ENCODE measurements at places on chromosomes 4 and X.

GRCh38 chr4:128639541-128640270 is 169.8 kb upstream of the JADE1 start:
- no peak for DNase-seq

GRCh38 chrX:122591546-122591945 is 592.5 kb upstream of the GRIA3 start:
- DNase-seq, result no peak

DNA sequence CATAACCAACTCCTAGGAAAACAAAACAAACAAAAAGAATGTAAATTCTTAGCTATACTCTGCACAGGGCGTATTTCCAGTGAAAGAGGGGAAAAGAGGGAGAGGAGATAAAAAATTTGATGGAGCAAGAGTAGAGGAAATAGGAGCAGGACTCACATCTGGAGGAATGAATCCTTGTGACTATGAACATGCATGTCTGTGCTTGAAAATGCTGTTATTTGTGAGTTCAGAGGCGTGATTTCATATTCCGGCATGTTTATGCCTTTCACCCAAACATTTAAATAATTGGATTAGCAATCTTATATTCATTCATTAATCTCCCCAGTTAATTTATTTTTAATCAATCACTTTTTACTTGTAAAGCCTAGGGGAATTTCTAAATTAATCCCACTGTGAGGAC is 11.2 kb upstream of the NUDT11 start:
- no peak for DNase-seq

DNA sequence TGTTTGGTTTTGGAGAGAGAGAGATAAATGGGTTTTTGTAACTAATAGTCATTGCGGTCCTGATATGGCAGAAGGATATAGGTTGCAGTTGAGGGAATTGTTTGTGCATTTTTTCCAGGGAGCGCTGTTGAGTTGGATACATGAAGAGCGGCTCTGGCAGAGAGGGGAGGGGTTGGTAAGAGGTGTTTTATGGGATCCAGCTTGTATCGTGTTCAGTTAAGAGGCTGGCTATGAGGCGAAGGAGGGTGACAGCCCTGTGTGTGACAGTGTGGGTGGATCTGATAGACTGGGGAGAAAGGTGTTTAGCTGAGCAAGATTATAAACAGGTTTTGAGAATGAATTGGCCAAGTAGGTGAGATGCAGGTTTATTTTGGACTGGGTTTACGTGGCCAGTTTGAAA is 1.5 kb downstream of the SPANXN4 start:
- no peak for DNase-seq

- no peak for DNase-seq
These were observed 158.7 kb downstream of the BTC start for GRCh38 chr4:74635490-74636123.

DNA sequence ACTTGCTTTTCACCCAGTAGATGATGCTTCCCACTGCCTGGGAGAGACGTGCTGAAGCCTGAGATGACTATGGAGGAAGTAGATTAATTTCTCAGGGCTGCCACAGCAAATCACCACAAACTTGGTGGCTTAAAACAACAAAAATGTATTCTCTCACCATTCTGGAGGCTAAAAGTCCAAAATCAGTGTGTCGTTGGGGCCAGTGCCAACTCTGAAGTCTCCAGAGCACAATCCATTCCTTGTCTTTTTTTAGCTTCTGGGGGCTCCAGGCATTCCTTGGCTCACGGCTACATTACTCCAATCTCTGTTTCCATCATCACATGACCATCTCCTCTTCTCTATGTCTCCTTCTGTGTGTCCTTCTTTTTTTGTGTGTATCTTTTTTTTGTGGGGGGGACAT is 105.8 kb upstream of the C1QTNF7 start:
- DNase-seq, result no peak

DNA sequence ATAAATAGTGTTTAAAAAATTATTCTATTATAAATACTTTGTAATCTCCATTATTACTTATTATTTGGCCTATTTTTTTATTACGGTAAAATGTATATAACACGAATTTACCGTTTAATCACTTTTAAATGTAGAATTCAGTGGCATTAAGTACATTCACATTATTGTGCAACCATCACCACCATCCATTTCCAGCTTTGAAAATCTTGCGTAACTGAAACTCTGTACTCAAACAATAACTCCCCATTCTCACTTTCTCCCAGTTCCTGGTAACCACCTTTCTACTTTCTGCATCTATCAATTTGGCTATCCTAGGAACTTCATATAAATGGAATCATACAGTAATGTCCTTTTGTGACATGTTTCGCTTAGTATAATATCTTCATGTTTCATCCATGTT is 45.7 kb downstream of the PASD1 start:
- DNase-seq, result no peak

DNA sequence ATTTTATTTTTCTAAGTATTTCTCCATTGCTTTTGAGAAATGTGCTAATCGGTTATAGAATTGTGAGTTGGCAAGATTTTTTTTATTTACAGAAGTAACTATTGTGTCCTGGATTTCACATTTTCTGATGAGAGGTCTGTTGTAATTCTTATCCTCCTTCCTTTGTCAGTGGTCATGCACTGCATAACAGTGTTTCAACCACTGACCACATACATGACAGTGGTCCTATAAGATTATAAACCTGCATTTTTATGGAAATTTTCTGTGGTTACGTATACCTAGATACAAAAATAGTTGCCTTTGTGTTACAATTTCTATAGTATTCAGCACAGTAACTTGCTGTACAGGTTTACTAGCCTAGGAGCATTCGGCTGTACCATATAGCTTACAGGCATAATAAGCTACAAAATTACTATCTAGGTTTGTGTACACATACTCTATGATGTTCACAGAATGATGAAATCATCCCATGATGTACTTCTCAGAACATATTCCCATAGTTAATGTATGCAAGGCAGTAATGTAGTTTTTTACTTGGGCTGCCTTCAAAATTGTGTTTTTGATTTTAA is 47.8 kb downstream of the APELA start:
- DNase-seq, result no peak

DNA sequence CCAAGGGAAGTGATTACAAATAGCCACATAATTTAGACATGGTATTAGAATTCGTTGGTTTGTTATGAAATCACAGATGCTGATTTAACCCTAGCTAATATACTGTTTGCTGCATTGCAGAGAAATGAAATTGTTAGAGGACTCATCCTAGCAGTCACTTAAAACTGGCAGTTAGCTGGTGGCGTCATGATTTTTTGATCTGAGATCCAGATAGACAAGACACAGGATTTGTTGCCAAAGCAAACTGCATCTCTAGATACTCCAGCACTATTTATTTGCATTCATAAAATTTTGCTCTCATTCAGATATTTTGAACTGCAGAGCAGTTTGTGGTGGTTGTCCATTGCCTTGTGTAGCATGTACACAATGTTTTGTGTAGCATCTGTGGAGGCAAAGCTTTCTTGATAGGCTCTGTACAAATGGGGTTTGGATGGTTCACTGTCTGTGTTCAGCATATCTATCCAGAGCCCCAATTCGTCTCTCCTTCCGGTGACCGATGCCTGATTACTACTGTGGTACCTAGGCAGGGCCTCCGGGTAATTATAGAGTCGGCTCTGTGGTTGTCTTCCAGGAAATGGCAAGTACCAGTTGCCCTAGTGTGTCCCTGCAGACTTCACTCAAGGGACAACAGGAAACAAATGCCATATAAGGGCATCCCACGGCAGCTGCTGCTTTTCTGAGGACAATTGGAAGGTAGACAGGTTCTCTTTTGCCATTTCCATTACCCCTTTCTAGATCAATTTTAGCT is 30.1 kb upstream of the SPARCL1 start:
- DNase-seq, result peak; percentile 35

GRCh38 chr4:146273204-146273901 is 59.0 kb downstream of the REELD1 start:
- no peak for DNase-seq

GRCh38 chr4:7539659-7540058 is 104.9 kb upstream of the PSAPL1 start:
- DNase-seq, result no peak

- DNase-seq, result no peak
These were observed 824.0 kb downstream of the STIM2 start for GRCh38 chr4:27684610-27685011.

DNA sequence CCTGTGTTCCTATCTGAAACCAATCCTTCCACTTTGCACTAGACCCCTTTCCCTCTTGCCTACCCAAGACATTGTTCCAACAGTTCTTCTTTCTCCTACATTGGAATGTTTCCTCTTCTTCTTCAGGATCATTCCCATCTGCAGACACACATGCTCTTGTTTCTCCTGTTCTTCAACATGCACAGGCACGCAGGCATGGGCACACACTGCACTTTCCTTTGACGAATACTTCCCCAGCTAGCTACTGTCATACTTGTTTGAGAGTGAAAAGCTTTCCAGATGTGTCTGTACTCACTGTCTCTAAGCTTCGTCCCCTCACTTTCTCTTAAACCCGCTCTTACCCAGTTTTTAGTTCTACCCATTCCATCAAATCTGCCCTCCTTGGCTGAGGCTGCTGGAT is 31.8 kb upstream of the ERVMER34-1 start:
- DNase-seq, result no peak

DNA sequence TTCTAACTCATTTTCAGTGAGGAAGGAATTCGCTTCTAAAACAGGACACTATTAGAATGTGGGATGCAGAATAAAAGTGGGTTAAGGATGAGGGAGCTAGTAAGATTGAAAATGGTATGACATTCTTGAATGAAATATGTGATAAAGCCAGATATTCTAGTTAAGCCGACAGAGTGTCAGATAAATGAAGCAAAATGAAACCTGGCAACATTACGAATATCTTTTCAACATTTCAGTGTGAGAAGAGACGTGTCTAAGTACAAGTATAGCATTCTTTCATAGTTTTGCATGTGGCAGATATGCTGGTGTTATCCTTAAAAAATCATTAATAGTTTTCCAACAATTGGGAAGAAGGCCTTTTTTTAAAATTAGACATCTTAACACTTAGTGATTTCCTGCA is 1101.4 kb downstream of the RPA4 start:
- DNase-seq, result no peak

- DNase-seq, result no peak
These were observed 12.8 kb downstream of the CTBP1 start for GRCh38 chr4:1236103-1236641.

DNA sequence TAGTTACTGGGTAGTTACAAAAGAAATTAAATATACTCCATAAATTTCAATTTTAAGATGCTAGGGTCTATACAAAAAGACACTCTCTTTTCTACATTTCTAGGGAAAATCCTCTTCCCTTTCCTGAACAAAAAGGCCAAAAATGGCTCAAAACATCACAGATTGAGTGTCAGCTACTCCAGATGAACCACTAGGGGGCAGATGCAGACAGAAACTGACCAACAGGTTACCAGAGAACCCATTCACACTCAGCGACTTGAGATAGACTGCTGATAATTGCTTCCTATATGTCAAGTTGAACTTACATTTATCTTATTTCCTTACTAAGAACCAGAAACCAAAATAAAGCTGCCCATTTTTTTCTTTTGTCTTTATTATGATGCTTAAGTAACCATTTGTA is 83.4 kb upstream of the MID1IP1 start:
- peak; percentile 2 for DNase-seq

DNA sequence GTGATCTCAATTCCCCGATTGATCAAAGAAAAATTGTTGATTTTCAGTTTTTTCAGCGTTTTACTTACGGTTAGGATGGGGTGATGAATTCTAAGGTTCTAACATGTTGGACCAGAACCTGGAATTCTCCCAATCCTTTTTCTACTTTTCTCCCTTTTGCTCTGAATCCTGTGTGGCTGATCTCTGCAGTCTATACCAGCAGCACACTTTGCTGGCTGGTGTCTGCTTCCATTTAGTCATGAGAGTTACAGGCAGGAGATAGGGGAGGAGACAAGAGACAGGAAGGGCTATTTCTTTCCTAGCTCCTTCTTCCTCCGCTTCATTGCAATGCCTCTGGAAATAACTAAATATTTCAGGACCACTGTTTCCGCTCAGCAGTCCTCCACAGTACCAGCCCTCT is 623.9 kb downstream of the CENPC start:
- no peak for DNase-seq

GRCh38 chr4:84691170-84691691 is 108.3 kb downstream of the CDS1 start:
- no peak for DNase-seq

DNA sequence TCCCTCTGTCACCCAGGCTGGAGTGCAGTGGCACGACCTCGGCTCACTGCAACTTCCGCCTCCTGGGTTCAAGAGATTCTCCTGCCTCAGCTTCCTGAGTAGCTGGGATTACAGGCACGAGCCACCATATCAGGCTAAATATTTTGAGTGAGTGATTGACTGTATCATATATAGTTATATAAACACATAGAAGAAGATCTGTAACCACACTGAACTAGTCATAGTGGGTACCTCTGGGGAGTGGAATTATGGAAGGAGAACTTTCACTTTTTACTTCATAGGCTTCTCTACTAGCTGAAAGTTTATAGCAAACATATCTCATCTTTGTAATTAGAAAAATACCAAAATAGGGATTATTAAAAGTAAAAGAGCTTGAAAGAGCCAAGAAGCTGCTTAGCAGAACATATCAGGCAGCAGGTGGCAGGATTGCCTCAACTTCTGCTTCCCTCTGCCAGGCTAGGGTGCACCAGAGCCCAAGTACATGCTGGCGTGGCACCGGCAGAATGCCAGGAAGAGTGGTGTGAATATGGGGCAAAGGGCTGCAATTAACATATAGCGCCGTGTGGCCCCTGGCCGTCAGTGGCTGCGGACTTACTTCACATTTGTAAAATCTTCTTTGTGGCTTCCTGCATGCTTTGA is 39.5 kb upstream of the CD40LG start:
- DNase-seq, result peak; percentile 4

DNA sequence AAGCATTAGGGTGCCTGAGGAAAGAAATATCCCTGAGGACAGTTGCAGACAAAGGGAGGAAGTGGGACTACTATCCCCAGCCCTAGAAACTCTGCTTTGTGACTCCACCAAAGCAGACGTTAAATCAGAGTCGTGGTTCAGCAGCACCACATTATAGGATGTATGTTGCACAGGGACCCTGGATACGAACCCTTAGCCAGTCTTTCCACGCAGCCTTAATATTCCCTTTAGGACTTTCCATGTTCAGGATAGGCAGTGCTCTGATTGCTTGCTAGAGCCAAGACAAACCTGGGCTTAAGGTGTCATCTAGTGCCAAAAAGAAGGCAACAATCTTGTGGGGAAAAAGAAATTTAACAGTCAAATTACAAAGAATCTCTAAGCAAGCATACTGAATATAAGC is 62.6 kb downstream of the MAD2L1 start:
- no peak for DNase-seq

- DNase-seq, result no peak
These were observed 39.1 kb upstream of the PRPS1 start for GRCh38 chrX:107589243-107589642.

GRCh38 chr4:167595898-167596297 is 361.6 kb upstream of the SPOCK3 start:
- no peak for DNase-seq

- DNase-seq, result peak; percentile 48
These were observed 59.4 kb downstream of the POLR2B start for GRCh38 chr4:57037982-57038604.

DNA sequence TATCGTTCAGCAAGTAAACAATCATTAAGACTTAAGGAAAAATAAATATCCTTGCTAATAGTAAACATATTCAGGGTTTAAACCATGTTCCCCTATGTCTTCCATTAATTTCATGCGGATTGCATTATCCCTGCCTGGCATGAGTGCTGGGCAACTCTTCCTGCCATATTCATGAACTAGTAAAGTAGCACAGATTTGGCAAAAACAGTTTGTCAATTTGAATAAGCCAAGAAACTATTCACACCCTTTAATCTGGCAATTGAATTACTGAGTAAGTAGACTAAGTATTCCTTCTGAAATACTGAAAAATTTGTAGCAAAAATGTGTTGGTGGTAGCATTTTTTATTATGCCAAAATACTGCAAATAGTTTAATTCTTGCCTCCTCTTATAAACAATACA is 512.0 kb downstream of the NLGN4X start:
- no peak for DNase-seq

GRCh38 chr4:38818441-38818976 is 13.9 kb upstream of the TLR1 start:
- no peak for DNase-seq
